Activated naive CD8-positive, alpha-beta T cell treated with anti-CD3 and anti-CD28 coated beads, Interleukin-2, amount 50 U/mL, for 16 hours (primary cell): ENCODE measurements at places on chromosomes 6 and 20.

GRCh38 chr6:27275025-27275956, 27.8 kb downstream of the PRSS16 start:
- DNase-seq = no peak

- DNase-seq = no peak
These were observed 78.8 kb downstream of the RPS12 start for GRCh38 chr6:132892929-132893771.

GRCh38 chr20:13031751-13032150, 23.0 kb downstream of the SPTLC3 start:
- DNase-seq = no peak

- no peak for DNase-seq
These were observed 26.0 kb upstream of the SYNDIG1 start for GRCh38 chr20:24443436-24443835.

DNA sequence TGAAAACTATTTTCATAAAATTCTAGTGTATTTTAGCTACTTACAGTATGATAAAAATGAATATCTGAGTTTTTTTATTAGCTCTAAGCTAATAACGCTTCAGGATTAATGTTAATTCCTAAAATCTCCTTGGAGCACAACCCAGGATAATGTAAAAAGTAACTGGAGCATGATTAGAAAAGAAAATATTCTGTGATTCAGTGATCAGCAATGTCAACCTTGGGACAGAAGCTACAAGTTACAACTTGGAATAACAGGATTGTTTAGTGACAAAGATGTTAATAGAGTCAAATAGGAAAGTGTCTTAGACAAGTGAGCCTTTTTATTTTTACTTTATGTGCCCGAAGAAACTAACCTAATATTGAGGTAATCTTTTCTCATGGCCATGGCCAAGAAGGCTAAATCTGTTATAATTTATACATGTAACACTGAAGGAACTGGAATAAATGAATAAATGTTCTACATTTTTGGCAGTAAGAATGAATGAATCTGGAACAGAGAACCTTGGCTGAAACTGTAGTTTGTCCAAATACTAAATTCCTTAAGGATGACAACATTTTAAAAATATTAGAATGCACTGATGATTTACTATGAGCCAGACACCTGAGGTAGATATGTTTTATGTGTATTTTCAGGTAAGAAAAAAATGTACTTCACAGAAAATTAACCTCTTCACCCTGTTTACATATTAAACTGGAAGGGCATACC, 994.0 kb downstream of the GRIK2 start:
- DNase-seq = no peak

DNA sequence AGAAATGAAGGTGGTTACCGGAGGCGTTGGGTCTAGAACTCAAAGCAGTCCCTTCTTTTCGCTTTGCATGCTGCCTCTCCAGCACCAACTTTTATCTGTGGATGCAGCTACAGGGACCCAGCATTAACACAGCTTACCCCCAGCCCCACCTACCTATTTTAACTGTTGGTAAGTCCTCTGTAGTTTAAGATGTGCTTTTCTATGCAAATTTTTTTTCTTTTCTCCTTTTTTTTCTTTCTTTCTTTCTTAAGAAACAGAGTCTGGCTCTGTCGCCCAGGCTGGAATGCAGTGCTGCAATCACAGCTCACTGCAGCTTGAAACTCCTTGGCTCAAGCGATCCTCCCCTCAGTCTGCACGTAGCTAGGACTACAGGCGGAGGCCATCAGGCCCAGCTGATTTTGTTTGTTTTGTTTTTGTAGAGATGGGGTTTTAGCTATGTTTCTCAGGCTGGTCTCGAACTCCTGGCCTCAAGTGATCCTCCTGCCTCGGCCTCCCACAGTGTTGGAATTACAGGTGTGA, 6.5 kb upstream of the USP45 start:
- no peak for DNase-seq

DNA sequence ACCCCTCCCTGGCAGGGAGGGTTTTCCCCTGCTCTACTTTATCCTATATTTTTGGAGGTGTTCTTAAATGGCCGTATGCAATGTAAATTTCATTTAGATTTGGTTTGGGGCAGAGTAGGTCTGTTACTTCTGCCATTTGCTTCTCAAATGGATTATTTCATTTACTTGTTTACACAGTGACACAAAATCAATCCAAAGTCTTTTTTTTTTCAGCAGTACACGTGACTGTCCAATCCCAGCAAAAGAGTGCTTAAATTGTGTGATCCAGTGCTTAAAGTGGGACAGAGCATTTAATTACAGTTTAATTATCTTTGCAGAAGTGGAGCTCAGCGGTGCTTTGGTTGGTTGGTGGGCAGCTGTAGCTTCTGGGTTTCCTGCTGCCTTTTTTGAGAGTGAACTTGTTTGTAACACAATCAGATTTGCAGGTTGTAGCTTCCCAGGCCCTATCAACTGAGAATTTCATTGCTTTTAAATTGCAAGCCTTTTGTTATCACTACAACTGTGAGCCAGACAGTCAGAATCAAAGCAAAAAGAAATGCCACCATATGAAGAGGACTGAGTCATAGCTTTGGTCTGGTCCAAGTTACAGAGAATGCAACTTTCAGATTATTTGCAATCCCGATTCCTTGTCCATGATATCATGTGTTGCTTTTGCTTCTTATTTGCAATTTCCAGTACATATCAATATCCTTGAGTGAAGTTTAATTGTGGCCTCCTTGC, 216.9 kb downstream of the DOK5 start:
- no peak for DNase-seq

GRCh38 chr6:43803783-43804549, 34.0 kb downstream of the VEGFA start:
- no peak for DNase-seq

DNA sequence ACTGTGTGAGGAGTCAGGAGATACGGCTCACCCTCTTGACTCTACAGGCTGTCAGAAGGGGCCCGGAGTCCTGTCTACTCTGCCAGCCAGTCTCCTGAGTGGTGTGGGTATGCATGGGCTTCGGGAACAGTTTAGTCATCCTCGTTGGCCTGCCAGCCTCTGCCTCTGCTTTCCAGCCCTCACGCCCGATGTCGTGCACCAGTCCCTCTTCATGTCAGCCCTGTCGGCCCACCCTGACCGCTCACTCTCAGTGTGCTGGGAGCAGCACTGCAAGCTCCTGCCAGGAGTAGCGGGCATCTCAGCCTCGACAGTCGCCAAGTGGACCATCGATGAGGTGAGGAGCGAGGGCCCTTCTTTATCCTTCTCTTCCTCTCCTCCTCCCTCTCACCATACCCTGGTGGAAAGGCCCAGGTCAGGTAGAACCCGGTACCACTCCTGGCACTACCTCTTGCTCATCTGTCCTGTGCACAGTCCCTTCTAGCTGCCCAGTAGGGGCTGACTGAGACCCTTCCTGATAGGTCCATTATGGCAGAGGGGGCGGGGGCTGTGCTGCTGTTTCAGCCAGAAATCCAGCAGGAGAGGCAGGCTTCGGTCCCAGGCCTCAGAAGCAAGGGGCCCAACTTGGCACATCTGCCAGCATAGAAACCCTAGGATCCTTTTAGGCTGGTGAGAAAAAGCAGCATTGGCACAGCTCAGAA, 18.7 kb upstream of the SGK2 start:
- DNase-seq = no peak

DNA sequence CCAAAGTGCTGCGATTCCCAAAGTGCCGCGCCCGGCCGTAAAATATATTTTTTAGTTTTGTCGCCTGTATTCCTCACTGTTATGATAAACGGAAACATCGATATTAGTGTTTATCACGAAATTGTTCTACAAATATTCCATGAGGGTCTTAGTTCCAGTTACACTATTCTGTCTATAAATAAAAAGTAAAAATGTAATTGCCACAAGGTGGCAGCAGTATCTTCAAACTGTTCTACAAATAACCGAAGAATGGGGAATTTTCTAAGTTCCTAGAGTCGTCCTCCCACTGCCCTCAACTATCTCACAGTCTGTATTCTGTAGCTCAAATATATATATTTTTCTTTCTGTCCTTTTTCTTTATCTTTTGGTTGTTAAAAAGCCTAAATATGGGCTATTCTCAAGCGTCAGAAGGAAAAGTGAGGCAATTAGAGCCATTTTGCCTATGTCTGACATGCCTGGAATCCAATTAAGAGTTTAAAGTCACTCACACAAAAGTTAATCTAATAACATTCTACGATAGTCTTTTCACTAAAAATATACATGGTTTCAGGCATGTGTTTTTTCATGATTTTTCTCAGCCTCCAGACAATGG, 14.2 kb upstream of the FAM162B start:
- DNase-seq = no peak
